ENCODE measurements at places on chromosomes 2 and 18.
A peak's percentile ranks its signal among the peaks of the same experiment; 100 is the strongest.

- no peak for DNase-seq
These were observed 6.9 kb upstream of the MAP4K4 start for GRCh38 chr2:101690547-101691152.

DNA sequence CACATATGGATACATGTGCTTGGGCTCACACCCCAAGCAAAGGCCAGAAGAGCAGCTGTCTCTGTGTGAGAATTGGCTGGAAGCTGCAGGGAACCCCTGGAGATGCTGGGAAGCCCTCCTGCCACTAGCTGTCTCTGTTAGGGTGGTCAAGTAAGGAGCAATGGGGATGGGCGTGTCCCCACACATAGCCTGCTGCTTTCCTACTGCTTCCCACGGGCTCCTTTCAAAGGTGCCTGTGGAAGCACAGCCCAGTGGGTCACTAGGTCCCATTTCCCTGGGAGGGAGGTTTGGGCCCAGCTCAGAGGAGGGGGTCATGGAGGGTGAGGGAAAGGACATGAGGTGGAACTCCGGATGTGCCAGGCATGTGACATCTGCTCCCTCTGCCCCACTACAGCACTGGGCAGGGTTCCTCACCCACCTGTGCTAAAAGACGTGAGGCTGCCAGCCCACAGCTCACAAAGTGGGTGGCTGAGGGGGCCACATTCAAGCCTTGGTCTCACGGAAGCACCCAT is 24.4 kb upstream of the MAL start:
- DNase-seq, result no peak

DNA sequence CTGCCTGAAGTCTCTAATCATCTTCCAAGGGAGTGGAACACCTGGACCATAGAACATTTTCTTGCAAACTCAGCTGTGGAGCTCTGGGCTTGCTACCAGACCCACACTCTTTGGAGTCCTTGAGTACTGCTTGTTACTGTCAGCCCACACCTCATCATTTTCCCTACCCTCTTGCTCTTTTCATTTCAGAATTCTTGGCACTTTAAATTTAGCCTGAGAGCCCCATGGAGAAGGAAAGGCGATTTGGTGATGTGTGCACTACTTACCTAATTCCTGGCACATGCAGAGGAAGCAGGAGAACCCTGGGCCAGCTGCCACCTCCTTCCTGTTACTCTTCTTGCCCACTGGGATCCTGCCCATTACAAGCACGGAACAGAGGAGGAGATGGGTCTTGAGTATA is 31.7 kb downstream of the TMEM178A start:
- no peak for DNase-seq

DNA sequence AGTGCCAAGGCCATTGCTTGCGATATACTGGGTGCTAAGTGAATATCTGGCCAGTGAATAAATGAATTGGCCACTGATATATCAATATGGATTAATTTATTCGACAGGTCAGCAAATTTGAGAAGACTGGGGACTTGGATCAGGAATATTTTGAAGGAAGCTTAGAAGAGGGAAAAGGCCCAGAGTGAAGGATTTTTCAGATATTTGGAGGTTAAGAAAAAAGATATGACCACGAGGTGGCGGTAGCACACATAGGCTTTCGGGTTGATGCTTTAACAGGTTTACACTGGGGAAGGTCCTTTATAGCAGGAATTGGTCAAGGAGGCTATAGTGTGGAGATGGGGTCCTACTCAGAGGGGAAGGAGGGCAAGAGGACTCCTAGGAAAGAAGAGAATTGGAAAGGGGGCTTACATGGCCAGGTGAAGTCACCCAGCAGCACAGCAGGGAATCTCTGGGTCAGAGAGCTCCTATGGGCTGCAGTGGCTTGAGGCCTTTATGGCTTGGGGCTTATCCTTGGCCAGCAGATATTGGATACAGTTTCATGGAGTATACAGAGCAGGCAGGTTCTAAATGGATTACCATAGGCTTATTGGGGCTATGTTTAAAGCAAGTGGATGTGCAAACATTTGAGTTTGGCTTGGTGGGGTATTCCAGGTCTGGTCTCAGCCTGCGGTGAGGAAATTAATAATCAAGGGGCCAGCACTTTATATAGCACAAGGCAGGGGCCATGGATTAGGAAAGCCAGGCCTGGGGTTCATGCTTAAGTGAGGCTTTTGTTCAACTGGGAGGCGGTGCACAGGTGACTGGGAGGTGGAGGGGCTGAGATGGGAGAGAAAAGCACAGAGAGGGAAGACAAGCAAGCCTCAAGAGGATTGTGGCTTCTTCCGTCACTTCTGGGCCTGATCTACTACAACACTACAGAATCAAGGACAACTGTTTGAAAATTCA is 9.7 kb downstream of the IL1RN start:
- no peak for DNase-seq

DNA sequence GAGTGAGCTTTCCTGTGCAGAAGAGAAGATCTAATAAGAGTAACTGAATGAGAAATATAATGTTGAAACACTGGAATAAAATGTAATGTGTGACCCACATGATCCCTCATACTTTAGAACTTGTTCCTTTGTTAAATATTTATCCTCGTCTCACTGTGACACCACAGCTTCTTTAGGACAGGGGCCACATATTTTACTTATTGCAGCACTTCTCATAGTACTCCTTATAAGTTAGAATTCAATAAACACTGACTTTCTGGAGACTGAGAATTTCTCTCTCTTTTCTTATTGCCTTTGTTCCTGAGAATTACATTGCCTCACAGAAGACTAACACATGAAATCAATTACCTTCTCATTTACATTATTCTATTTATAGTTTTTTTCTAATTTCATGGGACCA is 1234.6 kb upstream of the CHAC2 start:
- DNase-seq, result no peak

GRCh38 chr2:45441571-45441970 is 169.5 kb downstream of the SRBD1 start:
- no peak for DNase-seq

GRCh38 chr2:152445791-152446201 is 110.8 kb downstream of the FMNL2 start:
- peak; percentile 93 for DNase-seq

DNA sequence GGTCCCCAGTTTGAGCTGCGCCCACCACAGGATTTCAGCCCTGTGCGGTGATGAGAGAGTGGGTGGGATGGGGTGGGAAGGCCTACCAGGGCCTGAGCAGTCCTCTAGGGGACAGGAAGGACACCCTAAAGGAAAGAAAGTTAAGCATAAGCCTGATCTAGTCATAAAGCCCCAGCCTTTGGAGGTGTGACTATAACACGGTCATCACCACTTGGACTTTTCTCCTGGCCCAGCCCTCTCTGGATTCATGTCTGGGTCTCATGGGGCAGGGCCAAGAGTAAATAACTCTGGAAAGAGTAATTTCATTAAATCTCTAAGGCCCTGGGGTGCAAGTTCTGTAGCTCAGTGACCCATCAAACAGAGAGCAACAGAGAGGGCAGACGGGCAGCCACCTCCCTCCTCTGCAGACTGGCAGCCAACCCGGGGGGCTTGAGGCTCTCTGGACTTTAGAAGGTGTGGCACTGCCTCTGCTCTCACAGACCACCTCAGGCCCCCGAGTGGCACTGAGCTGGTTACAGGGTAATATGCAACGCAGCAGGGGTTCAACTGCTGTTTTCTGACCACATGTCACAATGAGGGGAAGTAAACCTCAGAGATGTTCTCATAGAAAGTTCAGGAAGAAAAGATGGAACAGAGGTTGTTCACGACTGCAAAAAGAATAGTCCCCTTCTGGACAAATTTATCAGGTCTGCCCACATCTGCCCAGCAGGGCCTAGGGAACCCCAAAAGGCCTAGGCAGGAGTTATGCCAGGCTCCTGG is 41.5 kb downstream of the TGFA start:
- no peak for DNase-seq

DNA sequence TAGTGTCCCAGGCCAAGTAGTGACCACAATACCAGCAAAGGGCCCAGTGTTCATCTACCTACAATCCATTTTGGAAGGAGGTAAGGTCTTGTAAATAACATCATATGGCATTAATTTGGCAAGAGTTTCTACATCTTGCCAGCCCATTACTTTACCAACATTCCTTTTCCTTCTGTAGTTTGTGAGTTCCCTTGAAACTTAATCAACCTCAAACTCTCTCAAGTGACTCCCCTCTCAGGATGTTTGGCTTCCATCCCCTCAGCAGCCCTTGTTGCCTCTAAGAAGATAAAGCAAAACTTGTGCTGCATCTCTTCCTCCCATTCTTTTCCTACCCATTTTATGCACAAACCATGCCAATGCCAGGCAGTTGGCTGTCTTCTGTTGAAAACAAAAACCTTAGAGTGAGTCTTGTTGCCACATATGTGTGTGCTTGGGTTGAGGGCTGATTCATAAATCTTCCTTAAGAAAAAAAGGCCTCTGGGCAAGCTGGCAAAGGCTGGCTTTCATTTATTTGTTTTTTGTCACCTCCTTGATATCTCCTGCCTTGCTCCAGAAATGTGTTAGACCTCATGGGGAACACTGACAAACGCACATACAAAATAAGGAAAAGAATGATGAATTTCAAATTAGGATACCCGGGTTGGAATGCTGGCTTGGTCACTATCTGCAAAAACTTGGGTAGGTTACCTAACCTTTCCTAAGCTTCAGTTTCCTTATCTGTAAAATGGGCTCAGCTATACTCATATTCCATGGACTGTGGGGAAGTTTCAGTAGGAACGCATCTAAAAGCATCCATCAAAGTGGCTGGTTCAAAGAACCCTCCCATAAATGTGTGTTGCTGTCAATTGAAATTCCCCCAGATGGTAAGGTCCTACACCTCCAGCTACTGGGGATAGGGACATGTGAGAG is 29.4 kb upstream of the ST3GAL5 start:
- no peak for DNase-seq

- peak; percentile 36 for DNase-seq
These were observed 38.3 kb downstream of the ZNF532 start for GRCh38 chr18:58902961-58903360.

DNA sequence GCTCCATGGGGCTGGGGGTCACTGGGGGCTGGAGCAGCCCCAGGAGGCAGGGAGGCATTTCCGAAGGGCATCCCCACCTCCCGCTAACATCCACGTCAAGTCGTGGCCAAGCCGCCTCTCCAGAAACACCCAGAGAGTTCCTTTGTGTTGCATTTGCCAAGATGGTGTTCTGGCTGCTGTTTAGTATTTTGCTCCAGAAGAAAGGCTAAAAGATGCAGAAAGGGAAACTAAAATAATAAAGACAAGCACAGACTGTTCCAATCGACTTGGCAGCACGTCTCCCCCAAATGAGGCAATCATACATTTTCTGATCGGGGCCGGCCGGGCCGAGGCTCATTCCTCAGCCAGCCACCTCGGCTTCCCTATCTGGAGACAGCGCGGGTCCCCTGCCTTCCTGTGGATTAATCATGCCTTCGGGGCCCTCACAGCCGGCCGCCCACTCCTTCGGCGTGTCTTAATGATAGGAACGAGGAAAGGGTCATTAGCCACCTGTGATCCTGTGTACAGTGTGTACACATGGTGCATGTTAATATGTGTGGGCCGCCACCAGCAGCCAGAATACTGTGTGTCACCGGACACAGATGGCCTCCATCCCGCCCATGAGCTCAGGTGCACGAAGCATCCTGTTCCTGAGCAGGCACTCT is 169.2 kb downstream of the KLHL29 start:
- DNase-seq, result no peak

DNA sequence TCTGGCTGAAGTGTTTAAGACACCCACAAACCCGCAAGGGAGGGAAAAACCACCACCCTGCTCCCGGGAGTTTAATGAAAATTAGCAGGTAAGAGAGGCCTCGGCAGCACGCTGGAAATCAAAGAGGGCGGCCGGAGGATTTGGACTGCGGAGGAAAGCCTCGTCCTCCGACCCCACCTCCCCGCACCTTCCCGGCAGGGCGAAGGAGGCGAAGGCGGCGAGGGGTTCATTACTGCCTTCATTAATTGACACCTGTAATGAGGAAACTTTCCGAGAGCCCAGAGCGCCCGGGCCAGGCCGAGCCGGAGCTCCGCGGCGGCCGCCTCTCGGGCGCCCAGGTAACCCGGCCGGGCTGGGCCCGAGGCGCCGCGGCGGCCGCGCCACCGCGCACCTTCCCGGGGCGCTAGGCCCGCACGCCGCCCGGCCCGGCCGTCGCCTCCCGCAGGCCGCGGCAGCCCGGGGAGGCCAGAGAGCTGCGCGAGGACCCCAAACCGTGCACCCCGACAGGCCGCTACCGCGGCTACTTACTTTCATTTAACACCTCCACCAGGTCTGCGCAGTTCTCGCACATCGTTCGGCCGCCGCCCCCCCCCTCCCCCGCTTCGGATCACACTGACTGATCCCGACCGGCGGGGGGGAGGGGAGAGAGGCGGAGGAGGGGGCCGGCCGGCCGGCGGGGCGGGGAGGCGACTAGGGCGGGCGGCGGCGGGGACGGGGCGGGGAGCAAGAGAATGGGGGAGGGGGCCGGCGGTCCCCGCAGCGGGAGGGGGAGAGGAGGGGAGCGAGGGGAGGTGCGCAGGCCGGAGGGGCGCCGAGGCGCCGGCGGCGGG is 550 bp downstream of the USP34 start:
- peak; percentile 51 for DNase-seq

DNA sequence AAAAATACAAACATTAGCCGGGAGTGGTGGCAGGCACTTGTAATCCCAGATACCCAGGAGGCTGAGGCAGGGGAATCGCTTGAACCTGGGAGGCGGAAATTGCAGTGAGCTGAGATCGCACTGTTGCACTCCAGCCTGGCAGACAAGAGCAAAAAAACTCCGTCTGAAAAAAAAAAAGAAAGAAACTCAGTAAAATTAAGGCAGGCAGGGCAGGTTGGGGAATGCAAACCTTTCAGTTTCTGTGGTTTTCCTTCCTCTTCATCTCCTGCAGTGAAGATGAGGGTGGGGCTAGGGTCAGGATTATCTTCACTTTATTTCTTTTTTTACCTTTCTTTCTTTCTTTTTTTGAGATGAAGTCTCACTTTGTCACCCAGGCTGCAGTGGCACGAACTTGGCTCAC is 43.2 kb upstream of the PSME4 start:
- DNase-seq, result no peak

- DNase-seq, result no peak
These were observed 15.5 kb upstream of the OTX1 start for GRCh38 chr2:63035169-63035568.

DNA sequence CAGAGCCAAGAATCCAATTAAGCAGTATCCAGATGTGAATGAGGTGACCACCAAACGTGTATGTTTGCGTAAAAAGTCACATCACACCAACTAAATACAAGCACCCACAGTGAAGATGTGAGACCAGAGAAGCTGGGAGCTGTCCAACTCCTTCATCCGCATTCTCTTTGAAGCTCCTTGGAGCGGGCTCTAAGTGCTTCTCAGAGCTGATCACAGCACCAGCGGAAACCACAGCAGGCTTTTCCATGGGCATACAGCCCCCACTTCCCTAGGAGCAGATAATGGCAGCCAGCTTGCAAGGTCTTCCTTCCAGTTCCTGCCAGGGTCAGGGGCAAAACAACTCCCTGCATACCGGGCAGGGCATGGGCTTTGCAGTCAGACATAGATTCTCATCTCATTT is 36.4 kb downstream of the REEP1 start:
- DNase-seq, result no peak

Data from inflammatory macrophage treated with lipopolysaccharide for 1 hour (primary cell).